ENCODE measurements at places on chromosomes 4 and X.

- DNase-seq = no peak
Measured at GRCh38 chrX:72041176-72041575, 90.5 kb downstream of the RTL5 start.

- no peak for DNase-seq
Measured at GRCh38 chr4:15805583-15806517, 27.7 kb downstream of the CD38 start.

DNA sequence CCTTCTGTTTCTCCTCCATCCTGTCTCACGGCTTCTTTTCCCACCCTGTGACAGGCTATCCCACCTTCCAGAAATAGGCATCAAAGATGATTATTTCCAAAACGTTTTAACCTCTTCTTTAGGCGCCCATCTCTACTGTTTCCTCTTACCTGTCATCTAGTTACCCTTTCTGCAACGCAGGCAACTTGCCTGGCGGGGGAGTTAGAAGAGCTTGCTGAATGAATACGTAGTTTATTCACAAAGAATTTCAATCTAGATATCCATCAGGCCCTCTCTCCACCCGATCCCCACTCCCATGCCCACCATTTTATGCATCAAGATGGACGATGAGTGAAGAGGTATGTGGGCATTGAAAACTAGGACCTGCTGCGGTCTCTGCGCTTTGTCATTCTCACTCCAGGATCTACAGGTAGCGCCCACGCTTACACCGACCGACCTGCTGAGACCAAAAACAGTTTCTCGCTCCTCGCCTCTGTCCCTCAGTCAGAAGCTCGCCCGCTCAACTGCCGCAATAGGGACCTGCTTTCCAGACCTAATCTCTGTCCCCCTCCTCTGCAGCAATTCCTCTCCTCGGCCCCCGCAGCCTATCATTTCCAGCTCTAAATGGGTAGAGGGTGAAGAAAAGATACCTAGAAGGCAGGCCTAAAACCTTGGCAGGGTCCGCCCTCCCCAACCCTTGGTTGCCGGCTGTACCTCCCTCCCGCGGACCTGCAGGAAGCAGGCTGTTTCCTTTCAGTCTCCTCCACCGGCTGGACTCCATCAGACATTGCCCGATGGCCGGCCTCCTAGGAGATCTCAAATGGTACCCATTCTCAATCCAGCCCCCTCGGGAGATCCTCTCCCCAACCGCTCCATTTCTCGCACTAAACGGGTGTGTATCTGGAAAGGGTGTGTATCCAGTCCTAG is 624 bp downstream of the BEX5 start:
- DNase-seq = peak; percentile 15

GRCh38 chrX:68498508-68499379 is at the start of gene YIPF6:
Gene YIPF6 (plus strand): TSS chrX:68499051. CDS start chrX:68499067, 16 bp downstream.
- peak; percentile 83 for DNase-seq

- no peak for DNase-seq
Measured at GRCh38 chr4:104530426-104530825, 35.7 kb upstream of the CXXC4 start.

DNA sequence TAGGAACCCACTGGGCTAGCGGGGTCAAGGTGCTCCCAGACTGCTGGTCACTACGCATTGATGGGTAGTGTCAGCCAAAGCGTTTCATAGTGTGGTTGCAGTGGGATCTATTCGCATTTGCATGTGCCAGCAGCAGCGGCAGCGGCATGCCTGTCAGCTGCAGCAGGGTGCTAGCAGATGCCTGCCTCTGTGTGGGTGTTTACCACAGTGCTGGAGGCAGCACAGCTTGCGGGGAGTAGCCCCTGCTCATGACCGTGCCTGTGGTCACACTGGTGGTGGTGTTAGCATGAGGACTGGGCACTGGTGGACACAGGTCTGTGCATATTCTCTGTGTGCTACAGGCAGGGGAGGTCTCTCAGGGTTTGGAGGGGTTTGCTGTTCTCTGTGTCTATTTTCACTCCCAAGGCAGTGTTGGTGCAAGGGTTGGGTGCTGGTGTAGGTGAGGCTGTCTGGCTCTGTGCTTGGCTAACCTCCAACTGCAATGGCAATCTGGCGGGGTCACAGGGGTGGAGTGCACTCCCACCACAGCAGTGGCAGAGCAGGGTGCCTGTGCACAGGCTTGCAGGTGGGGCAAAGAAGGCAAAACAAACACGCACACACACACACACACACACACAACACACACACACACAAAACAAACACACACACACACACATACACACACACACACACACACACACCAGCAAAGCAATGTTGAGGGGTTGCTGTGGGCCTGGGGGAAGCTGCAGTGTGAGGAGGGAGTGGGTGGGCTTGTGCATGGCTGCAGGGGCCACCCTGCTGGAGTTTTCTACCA is 184.4 kb downstream of the GLUD2 start:
- no peak for DNase-seq

DNA sequence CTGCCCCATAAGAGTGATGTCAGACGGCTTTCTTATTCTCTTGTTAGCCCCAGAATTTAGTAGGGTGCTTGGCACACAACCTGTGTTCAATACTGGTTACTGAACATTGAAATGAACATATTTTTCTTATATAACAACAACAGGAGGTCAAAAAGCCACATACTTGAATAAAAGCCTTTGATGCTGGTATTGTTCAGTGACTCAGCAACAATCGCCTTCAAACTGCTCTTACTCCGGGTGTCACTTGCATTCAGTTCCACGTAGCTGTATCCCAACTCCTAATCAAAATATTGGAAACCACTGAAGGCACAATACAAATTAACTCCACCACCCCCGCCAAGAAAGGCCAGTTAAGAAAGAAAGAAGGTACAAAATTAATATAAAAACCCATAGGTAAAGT is 61.5 kb downstream of the RFC1 start:
- no peak for DNase-seq

GRCh38 chr4:187840814-187841213 is 154.8 kb upstream of the ZFP42 start:
- DNase-seq = no peak

- no peak for DNase-seq
Measured at GRCh38 chr4:145524552-145524951, 42.9 kb downstream of the SMAD1 start.

- no peak for DNase-seq
Measured at GRCh38 chrX:26470941-26471340, 255.0 kb downstream of the MAGEB5 start.

- no peak for DNase-seq
Measured at GRCh38 chr4:139282721-139283075, 2.7 kb upstream of the MGARP start.

DNA sequence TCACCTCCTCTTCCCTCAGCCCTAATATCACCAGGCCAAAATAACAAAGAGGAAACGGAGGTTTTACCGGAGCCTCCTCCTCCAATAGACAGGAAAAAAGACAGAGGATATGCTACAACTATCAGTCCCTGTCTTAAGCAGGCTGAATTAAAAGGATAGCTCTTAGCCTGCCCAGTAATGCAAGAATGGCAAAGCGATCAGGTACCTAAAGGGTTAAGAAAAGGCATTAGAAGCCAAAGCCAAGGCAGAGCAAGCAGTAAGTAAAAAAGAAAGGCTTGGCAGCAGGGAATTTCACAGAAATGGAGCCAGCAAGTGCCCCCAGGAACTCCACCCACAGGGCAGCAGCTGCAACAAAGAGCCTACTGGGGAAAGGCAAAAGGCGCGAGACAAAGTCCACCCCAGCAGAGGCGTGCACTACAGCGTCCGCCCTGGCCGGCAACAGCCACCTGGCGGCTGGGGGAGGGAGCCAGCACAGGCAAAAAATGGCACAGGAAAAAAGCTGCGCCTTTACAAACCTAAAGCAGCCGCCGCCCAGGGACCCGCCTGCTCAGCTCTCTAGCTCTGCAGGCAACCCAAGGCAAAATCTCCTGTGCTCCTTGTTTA is 220.6 kb upstream of the ZC4H2 start:
- DNase-seq = peak; percentile 42

DNA sequence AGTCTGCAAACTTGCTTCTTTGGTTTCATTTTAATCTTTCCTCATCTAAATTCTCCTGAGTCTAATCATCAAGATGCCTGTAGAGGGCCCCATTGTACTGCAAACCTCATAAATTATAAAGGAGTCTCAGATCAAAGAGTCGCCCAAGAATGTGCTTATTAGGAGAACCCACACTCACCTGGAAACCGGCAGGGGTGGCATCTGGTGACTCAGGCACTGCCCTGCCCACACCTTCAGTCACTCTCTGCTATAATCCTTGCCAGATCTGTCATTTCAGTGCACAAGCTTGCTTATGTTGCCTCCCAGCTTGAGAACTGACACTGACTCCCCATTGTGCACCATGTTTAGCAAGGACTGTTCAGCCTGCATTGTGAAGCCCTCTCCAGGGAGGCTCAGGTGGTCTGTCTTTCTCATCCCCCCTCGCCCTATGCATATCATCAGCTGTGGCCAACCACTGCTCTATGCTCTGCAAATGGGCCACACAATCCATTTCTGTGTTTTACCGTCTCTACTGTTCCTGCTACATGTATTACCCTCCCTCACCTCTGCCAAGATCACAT is 12.4 kb downstream of the EPGN start:
- no peak for DNase-seq

GRCh38 chrX:31021537-31021936 is 50.3 kb downstream of the FTHL17 start:
- no peak for DNase-seq

DNA sequence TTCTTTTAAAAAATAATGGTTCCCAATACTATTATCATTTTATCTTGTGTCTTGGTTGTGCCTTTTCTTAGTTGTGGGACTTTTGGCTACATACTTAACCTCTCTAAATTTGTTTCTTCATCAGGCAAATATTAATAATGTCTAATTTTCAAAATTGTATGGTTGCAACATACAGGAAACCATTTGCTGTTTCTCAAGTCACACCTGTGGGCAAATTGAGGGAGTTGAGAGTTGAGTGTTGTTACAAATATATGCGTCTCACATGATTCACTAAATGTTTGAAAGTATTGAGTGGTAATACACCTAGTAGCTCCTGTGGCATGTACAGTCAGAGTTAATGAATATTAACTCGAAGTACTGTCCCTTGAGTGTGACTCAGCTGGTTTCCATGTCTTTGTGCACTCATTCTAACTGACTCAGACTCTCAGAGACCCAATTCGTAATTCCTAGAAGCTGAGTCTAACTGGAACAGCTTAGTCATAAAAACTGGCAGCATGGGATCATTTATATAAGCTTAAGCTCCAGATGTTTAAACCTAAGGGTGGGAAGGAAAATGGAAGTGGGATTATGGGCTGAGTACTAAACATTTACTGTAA is 802.4 kb downstream of the TRIML1 start:
- no peak for DNase-seq

- no peak for DNase-seq
Measured at GRCh38 chrX:10350981-10351380, 194.2 kb downstream of the CLCN4 start.

- no peak for DNase-seq
Measured at GRCh38 chr4:73275318-73275654, 16.7 kb upstream of the ANKRD17 start.

- no peak for DNase-seq
Measured at GRCh38 chrX:148412006-148412405, 88.4 kb upstream of the AFF2 start.

GRCh38 chrX:111868726-111869638 is 7.0 kb upstream of the TRPC5OS start:
- DNase-seq = no peak

GRCh38 chrX:7242613-7243012 is 94.7 kb upstream of the PUDP start:
- DNase-seq = no peak

GRCh38 chr4:146186596-146186995 is 11.1 kb downstream of the LSM6 start:
- no peak for DNase-seq

- DNase-seq = no peak
Measured at GRCh38 chr4:184751585-184751956, 17.7 kb upstream of the CENPU start.

GRCh38 chrX:27915617-27916016 is 65.6 kb downstream of the DCAF8L1 start:
- DNase-seq = no peak

- no peak for DNase-seq
Measured at GRCh38 chr4:182711211-182711610, 206.0 kb downstream of the DCTD start.

- DNase-seq = no peak
Measured at GRCh38 chr4:92447255-92447905, 143.6 kb downstream of the GRID2 start.

- no peak for DNase-seq
Measured at GRCh38 chrX:11531226-11531625, 134.5 kb downstream of the ARHGAP6 start.

Measured in dorsolateral prefrontal cortex (tissue), 122 donors.